ENCODE measurements at places on chromosomes 12 and 14. TPM values are rescaled to one million over a fixed set of nuclear protein-coding genes. Genes with fewer than 3 reads are reported as not detected.

The CDH24 gene
- total RNA-seq: 18.8 TPM

The SLC38A2 gene
- 381 TPM for total RNA-seq

The PIWIL1 gene
- not detected for total RNA-seq

DNA sequence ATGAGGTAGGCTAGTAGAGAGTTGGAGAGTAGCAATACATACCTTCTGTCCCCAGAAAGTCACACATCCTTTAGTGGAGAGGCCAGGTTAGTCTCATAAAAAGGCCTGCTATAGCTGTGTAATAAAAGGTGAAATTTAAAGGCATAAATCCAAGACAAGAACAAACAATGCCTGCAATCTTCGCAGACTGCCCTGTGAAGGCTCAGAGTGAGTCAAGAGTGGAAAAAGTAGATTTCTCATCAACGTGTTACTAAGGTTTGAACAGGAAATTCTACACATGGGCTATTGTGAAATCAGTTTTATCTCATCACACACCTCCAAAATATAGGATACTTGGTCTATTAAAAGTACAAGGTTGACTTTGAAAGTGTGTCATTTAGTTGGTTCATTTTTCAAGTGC lies at the start of gene KLRC1:
Gene KLRC1 (minus strand): TSS at position 222 of the 400 bp plus-strand sequence. CDS start 2,221 bp downstream, outside the sequence.
- DNase-seq: no peak

DNA sequence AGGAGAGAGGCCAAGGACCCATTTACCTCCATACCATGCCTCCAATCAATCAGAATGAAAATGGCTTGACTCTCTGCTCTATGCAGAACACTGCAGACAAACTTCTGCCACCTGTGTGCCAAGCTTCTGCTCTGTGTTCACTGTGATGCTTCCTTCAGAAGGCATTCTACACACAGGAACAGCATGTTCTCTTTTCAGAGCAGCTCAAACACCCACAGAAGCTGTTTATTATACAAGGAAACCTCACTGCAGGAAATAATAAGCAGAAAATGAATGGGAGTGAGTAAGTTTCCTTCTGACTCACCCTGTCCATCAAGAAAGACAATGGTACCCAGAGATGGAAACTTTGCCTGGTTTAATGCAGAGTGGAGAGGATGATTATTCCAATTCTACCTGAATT lies 2.4 kb upstream of the ESR2 start:
- DNase-seq: no peak

GRCh38 chr14:81200054-81200453 lies 20.7 kb downstream of the GTF2A1 start:
- no peak for DNase-seq

DNA sequence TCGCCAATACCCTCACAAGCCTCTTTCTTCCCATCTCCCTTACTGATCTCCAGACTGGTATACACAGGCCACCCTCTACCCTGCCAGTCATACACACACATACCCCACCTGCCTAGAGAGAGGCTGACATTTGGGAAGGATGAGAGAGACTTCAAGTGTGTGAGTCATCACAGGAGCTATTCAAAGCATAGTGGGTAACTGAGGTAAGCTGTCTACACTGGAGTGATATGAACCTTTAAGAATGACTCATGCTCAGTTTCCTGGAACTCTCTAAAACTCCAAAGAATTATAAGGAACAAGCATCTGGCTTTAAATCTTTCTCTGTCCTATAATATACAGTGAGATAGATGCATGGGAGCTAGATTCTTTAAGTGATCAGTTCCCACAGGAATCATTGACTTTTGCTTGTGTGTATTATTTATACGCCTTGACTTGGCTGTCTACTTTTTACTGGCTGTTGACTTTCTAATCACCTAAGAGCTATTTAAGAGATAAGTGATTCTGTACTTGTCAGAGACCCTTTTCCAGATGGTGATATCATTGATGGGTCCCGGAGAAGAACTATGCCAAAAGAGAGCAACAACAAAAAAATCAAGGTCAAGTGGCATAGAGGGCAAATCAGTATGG lies 5.8 kb downstream of the IGF1 start:
- no peak for DNase-seq
